Lower lobe of right lung (tissue), 2 donors: ENCODE measurements at places on chromosomes 6 and 20. TPM values are rescaled to one million over a fixed set of nuclear protein-coding genes. Genes with fewer than 3 reads are reported as not detected.

Gene KHDC1L
- not detected for total RNA-seq

Gene CNR1
- total RNA-seq, result 21.1 TPM

Gene CRISP3
- 2.5 TPM for total RNA-seq

Gene OR2H1
- total RNA-seq, result not detected

Gene OPRL1
- 2.6 TPM for total RNA-seq

Gene VSX1
- not detected for total RNA-seq

Gene SLC17A2
- total RNA-seq, result not detected

Gene TFAP2C
- total RNA-seq, result 4.2 TPM

Gene RCAN2
- 9.0 TPM for total RNA-seq

Gene MAPK13
- 71.7 TPM for total RNA-seq

Gene FERMT1
- total RNA-seq, result 1.4 TPM

Gene RPS10
- total RNA-seq, result 956 TPM

Gene BMP7
- total RNA-seq, result 0.74 TPM

Gene RUNX2
- 3.7 TPM for total RNA-seq

Gene SAPCD1
- total RNA-seq, result 1.2 TPM

Gene MAFB
- total RNA-seq, result 63.3 TPM

Gene PI3
- total RNA-seq, result 9.2 TPM

Gene MUCL3
- 5.3 TPM for total RNA-seq

Gene FAM162B
- 14.9 TPM for total RNA-seq

Gene LY6G6C
- not detected for total RNA-seq

Gene RAB44
- 0.95 TPM for total RNA-seq

Gene SIRPB2
- 32.2 TPM for total RNA-seq

Gene ZBTB2
- total RNA-seq, result 10.3 TPM

Gene COX4I2
- total RNA-seq, result 17.1 TPM

Gene LGSN
- 1.7 TPM for total RNA-seq

Gene LRP11
- total RNA-seq, result 38.3 TPM

Gene FAM209B
- 0.59 TPM for total RNA-seq

Gene SLC25A27
- total RNA-seq, result 19.1 TPM

Gene SLC35F1
- 0.30 TPM for total RNA-seq

Gene CEP43
- 13.3 TPM for total RNA-seq

Gene ETV7
- total RNA-seq, result 5.2 TPM

Gene TRIM31
- 0.62 TPM for total RNA-seq

Gene NRSN1
- total RNA-seq, result not detected

Gene SLC22A7
- not detected for total RNA-seq

Gene TSPO2
- total RNA-seq, result not detected

Gene TMEM151B
- total RNA-seq, result not detected

Gene PFDN4
- 15.3 TPM for total RNA-seq

Gene PAX1
- total RNA-seq, result not detected

Gene MOXD1
- 13.4 TPM for total RNA-seq

Gene COL9A1
- not detected for total RNA-seq

Gene TREM2
- 58.5 TPM for total RNA-seq

Gene PRKN
- 6.1 TPM for total RNA-seq

Gene DUSP15
- total RNA-seq, result 0.80 TPM

Gene VPS52
- total RNA-seq, result 59.7 TPM

Gene MEP1A
- total RNA-seq, result 0.41 TPM
